Stimulated activated CD8-positive, alpha-beta memory T cell treated with anti-CD3 and anti-CD28 coated beads, Interleukin-15, amount 100 ng/mL, for 48 hours (primary cell): ENCODE measurements at places on chromosomes 4 and X.
A peak's percentile ranks its signal among the peaks of the same experiment; 100 is the strongest.

DNA sequence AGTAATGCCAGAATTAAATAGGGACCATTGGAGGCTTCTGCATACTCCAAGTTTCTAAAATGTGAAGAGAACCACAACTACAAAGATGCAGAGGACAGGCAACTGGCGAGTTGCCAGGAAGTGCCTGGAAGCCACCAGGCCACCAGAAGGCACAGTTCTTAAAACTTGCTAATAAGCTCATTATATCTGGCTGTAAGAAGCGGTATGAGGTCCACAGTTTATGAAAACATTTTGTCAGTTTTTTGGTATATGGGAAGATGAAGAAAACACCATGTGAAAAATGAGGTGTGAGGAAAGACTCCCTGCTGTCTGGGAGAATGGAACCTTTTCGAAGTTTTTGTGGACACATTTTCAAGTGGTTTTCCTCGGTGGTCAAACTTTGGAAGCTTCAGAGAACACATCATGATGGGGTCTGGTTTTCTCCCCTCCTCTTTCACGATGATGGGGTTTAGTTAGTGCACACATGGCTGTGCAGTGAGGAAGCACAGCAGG lies 202.7 kb downstream of the NR3C2 start:
- DNase-seq, result no peak

DNA sequence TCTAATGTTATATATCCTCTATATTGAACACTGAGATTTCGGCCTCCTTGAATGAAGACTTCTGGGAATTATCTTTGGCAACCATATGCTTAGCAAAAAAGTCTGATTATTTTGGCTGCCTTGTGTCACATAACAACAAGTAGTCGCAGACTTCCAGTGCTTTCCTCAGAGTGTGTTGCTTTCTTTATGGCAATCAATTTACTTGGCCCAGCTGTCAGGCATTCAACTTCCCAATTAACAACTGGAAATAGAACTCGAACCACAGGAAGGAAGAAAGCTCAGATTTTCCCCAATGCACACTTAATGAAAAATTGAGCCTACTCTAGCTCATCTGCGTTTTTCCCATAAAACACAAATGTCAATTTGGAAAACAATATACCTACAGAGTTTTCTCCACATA lies 71.6 kb downstream of the ZNF827 start:
- DNase-seq, result no peak

DNA sequence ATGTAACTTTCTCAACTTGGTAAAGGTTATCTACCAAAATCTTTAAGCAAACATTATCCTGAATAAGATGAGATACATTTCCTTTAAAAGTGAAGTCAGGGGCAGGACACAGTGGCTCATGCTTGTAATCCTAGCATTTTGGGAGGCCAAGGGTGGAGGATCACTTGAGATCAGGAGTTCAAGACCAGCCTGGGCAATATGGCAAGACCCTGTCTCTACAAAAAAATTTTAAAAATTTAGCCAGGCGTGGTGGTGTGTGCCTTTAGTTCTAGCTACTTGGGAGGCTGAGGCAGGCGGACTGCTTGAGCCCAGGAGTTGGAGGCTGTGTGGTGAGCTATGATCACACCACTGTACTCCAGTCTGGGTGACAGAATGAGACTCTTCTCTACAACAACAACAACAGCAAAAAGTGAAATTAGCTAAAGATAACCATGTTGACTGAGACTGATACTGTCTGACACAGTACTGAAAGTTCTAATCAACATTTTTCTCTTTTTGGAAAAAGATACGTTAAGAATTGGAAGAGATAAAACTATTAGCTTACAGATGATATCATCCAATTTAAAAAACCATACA lies 4.9 kb downstream of the DCAF16 start:
- no peak for DNase-seq

GRCh38 chr4:23333946-23334878 lies 555.6 kb downstream of the PPARGC1A start:
- DNase-seq, result no peak

- DNase-seq, result no peak
These were observed 1043.1 kb upstream of the PABPC4L start for GRCh38 chr4:135244696-135245095.

GRCh38 chrX:66915893-66916292 lies 277.0 kb upstream of the EDA2R start:
- no peak for DNase-seq

DNA sequence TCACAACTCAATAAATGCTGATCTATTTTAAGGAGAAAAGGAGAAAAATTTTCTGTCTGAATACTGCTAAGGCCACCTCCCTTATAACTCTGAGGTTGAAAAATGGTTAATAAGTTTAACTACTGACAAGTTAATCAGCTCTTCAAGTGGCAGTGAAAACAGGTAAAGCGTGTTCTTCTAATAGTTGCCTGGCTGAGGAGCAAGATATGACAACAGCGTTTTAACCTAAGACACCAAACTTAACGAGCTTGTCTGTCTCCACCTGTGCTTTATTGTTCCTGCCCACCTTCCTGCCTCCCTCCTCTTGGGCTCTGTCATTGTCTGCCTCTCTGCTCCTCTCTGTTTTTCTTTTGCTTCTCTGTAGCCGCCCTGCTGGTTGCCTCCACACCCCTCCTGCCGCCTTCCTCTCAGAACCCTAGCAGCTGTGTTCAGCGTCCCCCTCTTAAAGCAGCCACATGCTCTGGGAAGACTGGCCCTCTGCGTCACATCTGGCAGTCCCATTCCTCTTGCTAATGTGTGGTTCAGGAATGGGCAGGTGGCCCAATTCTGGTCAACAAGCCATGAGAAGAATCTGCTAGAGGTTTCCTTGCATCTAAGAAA lies 4.3 kb upstream of the TSPAN5 start:
- DNase-seq, result no peak

DNA sequence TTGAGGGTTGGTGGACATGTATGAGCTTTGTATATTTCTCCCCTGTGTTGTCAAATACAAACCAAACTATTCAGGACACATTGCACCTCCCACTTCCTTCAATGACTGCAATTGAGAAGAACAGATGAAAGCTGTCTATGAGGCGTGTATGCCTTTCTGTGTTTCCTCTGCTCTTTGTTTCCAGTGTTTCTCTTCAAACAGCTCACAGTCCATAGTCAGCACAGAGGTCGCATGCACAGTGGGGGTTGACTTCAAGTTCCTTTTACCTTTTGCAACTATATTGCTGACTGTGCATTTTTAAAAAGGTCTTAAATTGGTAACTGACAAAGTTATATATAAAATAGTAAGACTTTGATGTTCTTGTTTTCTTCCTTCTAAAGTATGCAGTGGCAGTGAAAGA lies 957.8 kb downstream of the C4orf33 start:
- no peak for DNase-seq

- DNase-seq, result no peak
These were observed 89.3 kb upstream of the STX18 start for GRCh38 chr4:4631150-4631549.

DNA sequence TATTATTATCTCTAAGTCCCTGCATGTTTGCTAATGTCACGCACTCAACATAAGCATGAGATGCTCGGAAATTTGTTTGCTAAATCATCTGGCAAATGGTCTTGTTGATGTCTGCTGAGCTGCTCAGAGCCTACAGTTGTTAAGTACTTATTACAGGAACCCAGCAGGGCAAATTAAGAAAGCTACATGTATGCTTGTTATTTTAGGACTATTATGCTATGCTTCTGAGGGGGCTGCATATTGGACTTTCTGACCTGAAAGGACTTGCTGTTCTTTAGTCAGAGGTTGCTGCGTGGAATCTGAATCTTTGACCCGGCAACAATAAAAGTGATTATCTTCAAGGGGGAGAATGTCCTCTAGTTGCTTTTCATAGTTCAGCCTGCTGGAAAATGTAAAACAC lies 36.3 kb upstream of the TENM3 start:
- DNase-seq, result no peak

GRCh38 chrX:102654696-102655095 lies 3.4 kb downstream of the GPRASP1 start:
- DNase-seq, result no peak

DNA sequence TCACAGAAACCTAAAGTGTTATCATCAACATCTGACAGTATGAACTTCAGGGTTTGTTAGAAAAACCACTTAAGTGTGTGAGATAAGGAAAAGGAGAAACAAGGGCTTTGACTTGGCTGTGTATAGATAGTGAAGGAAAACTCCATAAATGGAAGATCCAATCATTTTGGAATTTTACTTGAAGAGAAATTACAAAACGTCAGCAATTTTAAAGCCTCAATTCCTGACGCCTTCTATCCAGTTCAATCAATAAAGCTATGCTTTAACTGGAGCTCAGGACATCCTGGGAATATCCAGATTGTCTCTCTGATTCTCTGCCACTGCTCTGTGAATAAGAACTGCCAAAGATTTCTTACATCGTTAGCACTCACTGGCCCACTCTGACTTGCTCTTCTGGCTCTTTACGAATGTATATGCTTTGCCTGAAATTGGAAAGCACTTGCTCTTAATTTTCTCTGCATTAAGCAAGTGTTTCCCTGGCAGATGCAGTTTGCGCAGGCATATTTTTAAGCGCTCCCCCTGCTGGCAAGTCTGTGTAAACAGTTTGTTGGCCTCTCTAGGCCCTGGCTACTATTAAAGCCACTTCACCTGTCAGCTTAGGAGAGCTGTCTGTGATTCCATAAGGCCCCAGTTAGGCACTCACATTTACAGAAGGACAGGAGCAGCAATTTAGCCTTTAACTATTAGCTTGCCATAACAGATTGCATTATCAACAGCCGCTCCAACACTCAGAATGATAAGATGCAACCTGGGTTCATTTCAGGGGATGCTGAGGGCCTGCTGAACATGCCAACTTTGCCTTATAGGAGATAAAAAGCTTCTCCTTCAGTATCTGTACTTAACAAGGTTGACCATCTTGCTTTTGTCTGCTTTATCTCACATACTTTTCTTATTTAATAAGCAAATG lies 251.4 kb upstream of the DDX53 start:
- peak; percentile 15 for DNase-seq

GRCh38 chrX:39875834-39876628 lies 221.7 kb downstream of the BCOR start:
- DNase-seq, result no peak

DNA sequence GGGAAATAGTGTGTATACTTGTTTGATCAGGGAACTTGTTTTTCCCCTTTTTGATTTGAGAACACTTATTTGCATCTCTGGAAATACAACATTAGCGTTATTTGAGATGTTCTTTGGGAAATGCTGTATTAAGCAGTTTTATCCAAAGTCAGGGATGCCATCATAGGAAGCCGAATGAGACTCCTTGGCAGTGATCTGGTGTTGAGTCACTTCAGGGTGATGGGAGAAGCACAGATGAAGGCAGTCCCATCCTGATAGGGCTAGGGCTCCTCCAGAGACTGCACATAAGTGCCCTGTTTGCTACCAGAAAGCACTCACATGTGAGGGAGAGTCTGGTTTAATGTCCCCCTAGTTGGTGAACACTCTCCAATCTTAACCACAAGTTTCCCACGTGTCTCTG lies 62.3 kb downstream of the IL1RAPL1 start:
- no peak for DNase-seq

DNA sequence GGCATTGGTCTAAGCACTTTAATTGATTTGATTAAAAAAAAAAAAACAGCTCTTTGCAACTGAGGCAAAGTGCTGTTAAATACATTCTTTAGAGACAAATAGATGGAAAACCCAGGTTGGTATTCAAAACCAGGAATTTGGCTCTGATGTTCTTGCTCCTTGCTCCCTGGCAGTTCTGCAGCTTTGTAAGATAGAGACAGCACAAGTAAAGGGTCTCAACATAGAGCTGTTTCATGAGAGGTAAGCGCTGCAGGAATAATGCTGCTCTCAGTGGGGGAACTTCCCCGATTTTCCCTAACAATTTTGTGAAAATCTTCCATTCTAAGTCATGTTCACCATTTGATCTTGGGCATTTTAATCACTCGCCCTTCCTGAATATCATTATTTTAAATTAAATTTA lies 479.5 kb upstream of the HS3ST1 start:
- DNase-seq, result no peak

- no peak for DNase-seq
These were observed 54.4 kb downstream of the RNF150 start for GRCh38 chr4:141078871-141079270.

- no peak for DNase-seq
These were observed 298.5 kb upstream of the BMP3 start for GRCh38 chr4:80732010-80732409.

DNA sequence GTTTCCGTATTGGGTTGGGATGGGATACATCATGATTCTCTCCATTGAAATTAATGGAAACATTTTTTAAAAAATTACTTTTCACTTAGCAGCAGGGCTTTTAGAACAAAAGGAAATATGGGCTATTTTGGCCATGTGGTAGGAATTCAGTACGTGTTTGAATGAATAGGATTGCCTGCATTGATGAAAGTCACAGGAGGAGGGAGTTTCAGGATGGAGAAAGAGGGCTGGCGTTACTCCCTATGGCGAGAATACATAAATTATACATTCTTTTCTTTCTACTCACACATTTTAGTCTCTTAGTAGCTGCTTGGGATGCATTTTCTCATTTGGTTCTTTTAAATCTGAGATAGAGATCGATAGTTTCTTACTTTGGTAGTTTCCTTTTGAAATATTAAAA lies 100.3 kb upstream of the PDHA1 start:
- no peak for DNase-seq

- no peak for DNase-seq
These were observed 148.3 kb upstream of the ANXA10 start for GRCh38 chr4:167943872-167944505.

DNA sequence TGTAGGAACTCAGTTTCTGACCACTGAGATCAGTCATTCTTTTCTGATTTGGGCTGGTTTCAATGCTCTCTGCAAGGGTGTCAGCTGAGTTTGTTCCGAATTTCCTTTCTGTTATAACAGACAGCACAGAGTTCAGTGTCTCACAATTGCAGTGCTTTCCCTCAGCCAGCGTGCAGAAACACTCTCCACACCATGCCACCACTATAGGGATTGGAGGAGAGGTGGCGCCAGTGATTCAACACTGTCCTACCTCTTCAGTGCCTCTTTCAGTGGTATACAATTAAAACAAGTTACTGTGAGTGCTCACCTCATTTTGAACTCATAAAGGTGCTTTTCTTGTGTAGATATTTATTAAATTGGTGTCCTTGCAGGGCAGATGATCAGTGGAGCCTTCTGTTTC lies 413.2 kb upstream of the CXorf51B start:
- no peak for DNase-seq

GRCh38 chr4:10743357-10743756 lies 58.8 kb upstream of the CLNK start:
- DNase-seq, result no peak

GRCh38 chr4:187268940-187269339 lies 545.3 kb upstream of the FAT1 start:
- DNase-seq, result no peak
